ENCODE measurements at places on chromosomes 5 and 9.

GRCh38 chr5:145931718-145932117 is 4.7 kb upstream of the SH3RF2 start:
- DNase-seq: no peak

GRCh38 chr9:134456756-134457305 is 130.6 kb downstream of the RXRA start:
- no peak for DNase-seq

DNA sequence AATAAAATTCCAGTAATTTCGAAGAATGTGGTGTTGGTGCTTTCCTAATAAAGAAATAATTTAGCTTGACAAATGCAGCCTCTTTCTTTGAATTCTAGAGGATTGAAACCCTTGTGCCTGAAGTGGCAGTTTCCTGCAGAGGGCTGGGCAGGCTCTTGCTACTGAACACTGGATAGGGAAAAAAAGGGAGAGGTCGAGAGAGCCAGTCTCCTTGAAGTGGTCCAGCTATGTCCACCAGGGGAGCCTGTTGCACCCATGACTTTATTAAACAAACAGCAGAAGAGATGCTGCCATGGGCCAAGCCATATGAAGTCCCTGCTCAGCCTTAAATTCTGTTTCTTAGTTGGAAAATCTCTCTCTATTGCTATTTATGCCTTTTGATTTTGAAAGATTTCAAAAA is 178.4 kb downstream of the SMARCA2 start:
- no peak for DNase-seq

DNA sequence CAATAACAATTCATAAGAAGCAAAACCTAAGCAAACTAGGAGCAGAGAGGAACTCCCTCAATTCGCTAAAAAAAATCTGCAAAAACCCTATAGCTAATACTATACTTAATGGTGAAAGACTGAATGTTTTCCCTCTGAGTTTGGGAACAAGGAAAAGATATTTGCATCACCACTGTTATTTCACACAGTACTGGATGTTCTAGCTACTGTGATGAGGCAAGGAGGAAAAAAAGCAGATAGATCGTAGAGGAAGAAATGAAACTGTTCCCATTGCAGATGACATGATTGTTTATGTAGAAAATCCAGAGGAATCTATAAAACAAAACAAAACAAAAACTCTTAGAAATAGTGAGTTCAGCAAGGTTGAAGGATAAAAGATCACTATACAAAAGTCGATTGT is 116.7 kb downstream of the PHF2 start:
- DNase-seq: no peak

DNA sequence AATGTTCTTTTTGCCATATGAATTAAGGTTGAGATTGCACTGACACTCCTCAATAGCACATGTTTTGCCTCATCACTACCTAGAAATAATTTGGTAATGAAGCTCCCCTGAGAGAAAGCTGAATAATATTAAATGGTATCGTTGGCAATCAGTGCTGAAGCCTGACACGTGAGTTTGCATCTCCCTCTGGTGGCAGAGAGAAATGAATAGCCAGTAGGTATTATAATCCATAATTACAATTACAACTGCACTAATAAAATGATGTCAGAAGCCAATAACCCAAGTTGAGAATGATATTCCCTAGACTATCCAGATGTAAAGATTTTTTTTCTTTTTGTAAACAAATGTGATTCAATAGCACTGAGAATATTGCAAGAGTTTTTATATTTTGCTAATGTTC is 700.3 kb downstream of the PTPRD start:
- DNase-seq: peak; percentile 29

DNA sequence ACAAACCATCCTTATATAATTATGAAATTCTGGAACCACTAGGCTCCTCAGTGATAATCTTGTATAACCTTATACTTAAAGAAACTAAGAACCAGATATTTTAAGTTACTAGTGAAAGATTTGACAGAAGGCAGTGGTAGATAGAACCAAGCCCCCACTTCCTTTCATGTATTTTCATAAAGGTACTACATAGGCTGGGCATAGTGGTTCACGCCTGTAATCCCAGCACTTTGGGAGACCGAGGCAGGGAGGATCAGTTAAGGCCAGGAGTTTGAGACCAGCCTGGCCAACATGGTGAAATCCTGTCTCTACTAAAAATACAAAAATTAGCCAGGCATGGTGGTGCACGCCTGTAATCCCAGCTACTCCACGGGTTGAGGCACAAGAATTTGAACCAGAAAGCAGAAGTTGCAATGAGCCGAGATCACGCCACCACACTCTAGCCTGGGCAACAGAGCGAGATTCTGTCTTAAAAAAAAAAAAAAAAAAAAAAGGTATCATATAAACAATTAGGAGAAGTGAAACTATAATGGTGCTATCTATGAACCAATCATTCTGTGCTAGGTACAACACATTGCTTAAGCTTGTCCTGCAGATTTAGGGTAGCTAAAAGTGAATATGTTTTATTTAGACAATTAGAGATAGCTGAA is 27.9 kb upstream of the DTWD2 start:
- no peak for DNase-seq

- no peak for DNase-seq
Observed at GRCh38 chr9:101629636-101630035, 34.9 kb upstream of the PPP3R2 start.

DNA sequence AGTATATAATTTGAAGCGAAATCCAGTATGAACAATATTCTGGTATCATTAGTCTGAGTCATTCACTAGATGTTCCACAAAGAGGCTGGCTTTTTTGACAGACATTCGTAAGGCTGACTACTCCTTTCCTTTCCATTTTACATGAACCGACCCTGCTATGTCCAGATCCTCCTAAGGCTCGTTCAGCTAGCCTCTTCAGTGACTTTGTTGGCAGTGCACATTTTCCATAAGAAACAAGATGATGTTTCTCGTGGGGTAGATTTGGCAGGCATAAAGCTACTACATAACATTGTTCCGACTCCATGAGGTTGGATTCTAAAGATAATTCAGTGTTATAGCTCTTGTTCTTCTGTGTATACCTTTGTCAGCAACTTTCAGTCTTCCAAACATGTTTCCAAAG is 49.0 kb downstream of the ZNF462 start:
- DNase-seq: no peak

GRCh38 chr9:96376891-96377874 is 6.3 kb downstream of the SLC35D2 start:
- no peak for DNase-seq

GRCh38 chr9:112285056-112285455 is 48.4 kb downstream of the PTBP3 start:
- DNase-seq: no peak

GRCh38 chr5:8341406-8341805 is 472.5 kb downstream of the MTRR start:
- no peak for DNase-seq

DNA sequence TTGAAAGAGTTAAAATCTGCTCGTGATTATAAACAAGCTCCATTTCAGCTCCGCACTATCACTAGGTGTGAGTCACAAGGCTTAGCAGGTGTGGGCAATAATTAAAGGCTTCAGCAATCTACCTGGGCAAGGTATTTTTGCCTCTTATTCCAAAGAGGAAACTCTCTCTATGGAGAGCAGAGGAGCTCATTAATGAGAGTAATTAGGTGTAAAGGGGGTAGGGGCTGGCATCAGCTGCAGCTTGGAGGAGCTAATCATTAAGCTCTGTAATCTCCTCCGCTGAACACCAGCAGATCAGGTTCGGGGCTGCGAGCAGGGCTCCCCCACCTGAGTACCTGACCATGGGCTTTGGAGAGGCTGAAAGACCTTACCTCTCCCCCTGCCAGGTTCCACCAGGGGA is 129.2 kb downstream of the CRB2 start:
- no peak for DNase-seq

DNA sequence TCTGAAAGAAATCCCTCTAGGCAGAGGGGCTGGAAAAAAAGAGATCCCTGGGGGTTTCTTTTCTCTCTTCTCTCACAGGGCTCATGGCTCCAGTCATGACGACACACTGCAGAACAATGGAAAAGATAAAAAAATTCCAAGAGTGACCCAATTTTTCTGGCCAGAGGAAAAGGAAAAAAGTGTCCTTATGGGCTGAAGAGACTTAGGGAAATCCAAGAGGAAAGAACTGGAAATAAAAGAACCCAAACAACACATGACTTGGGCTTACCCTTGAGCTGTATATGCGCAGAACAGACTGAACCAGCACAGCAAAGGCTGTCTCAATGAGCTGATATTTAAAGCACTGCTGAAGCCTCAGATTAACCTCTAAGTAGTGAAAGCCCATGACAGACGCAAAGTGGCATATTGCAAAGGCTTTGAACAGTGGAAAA is 102.4 kb downstream of the SMIM23 start:
- DNase-seq: no peak

- no peak for DNase-seq
Observed at GRCh38 chr9:71302776-71303175, 181.4 kb upstream of the TRPM3 start.

GRCh38 chr9:78622126-78622525 is 325.2 kb downstream of the PSAT1 start:
- no peak for DNase-seq

DNA sequence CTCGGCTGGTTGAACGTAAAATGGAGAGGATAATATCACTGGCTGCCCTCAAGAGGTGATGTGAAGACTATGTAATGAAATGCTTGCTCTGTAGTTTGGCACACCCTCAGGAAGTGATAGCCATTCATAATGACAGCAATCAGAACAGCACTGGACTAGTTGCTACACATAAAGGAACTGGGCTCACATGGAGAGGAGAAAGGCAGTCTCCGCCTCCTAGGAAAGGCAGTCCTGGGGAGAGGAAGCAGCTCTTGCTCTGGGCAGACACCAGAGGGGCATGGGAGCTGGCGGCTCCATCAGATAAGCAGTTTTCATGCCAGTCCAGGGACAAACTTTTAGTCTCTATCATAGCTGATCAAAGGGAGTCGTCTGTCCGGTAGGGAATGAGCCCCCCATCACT is 46.9 kb downstream of the ARHGEF37 start:
- no peak for DNase-seq

DNA sequence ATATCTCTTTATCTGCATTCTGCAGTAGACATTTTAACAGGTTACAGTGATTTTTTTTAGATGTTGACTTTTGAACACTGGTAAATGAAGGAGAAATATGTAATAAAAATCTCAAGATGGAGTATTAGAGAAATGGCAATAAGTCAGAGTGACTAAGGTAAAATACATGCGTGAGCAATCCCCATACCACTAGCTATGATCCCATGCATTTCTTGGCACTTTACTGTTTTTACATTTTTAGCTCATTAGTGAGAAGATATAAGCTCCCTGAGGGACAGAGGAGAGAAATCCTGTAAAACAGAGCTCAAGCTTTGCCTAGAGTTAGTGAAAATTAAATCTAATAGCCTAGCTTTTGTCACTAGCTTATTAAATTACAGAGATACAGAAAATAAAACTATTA is 181.9 kb upstream of the TRPM3 start:
- DNase-seq: no peak

DNA sequence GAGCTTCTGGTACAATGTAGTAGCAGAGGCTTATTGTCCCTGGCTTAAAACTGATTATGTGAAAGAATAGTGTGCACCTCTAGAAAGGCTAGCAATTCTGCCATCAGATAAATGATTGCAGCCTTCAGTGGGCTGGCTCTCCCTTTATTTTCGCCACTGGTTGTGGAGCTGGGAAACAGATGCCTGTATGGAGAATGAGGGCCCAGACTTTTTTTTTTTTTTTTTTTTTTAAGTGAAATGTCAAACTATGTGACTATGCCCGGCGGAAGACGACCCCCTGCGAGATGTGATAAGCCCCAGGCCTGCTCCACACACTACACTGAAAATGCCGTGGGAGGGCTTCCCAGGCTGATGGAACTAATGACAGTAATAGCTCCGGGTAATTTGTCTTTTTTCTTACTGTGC is 28.7 kb downstream of the ISL1 start:
- no peak for DNase-seq

- no peak for DNase-seq
Observed at GRCh38 chr5:3336666-3337065, 259.0 kb upstream of the IRX1 start.

- no peak for DNase-seq
Observed at GRCh38 chr5:10520706-10521105, 43.2 kb upstream of the ANKRD33B start.

- DNase-seq: no peak
Observed at GRCh38 chr5:157730900-157731271, 334 bp upstream of the THG1L start.

GRCh38 chr5:159149085-159149484 is 49.4 kb upstream of the EBF1 start:
- no peak for DNase-seq

GRCh38 chr5:175657593-175658271 is at the start of gene HRH2:
Gene HRH2, plus strand, starts transcription at chr5:175658071. Its CDS starts 25,163 bp downstream, at chr5:175683234.
- DNase-seq: peak; percentile 75

DNA sequence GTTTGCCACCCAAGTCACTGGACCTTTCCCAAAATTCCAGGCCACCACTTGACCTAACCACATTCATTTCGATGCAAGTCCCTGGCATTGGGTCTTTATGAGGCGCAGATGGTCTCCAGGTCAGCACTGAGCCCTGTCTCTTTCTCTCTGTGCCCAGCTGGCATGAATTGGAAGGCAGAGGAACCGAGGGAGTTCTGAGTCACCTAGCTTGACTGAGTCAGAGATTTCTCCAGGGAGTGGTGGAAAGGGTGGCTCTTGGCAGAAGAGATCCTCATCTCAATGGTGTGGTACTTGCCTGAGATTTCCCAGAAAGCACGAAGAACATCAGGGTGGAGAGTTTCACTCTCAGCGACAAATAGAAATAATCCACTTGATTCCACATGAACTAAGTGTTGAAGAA is 43.8 kb downstream of the WDR36 start:
- DNase-seq: no peak

GRCh38 chr5:175452166-175452565 is 8.2 kb upstream of the DRD1 start:
- no peak for DNase-seq

GRCh38 chr9:105842023-105842644 is 147.8 kb downstream of the TMEM38B start:
- no peak for DNase-seq

- no peak for DNase-seq
Observed at GRCh38 chr9:132415181-132415580, 5.2 kb downstream of the CFAP77 start.

GRCh38 chr9:93949694-93950449 is 5.3 kb downstream of the BARX1 start:
- DNase-seq: no peak

DNA sequence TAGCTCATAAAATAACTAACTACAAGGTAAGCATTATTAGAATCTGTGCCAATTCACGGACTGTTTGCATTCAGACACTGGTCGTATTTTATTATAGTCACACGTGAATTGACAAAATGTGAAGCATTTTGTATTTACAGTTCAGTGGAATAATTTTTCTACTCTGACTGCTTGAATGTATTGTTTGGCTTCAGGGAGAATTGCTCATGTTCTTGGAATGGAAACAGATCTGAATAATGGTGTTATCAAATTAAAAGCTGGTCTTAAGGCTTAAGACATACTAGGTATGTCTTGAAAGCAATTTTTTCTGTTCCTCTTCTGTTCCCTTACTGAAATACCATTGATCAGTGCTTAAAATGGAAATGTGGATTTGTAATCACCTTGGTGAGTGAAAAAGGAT is 543.7 kb upstream of the TLE4 start:
- no peak for DNase-seq
